ENCODE measurements at places on chromosomes 7 and 10.

DNA sequence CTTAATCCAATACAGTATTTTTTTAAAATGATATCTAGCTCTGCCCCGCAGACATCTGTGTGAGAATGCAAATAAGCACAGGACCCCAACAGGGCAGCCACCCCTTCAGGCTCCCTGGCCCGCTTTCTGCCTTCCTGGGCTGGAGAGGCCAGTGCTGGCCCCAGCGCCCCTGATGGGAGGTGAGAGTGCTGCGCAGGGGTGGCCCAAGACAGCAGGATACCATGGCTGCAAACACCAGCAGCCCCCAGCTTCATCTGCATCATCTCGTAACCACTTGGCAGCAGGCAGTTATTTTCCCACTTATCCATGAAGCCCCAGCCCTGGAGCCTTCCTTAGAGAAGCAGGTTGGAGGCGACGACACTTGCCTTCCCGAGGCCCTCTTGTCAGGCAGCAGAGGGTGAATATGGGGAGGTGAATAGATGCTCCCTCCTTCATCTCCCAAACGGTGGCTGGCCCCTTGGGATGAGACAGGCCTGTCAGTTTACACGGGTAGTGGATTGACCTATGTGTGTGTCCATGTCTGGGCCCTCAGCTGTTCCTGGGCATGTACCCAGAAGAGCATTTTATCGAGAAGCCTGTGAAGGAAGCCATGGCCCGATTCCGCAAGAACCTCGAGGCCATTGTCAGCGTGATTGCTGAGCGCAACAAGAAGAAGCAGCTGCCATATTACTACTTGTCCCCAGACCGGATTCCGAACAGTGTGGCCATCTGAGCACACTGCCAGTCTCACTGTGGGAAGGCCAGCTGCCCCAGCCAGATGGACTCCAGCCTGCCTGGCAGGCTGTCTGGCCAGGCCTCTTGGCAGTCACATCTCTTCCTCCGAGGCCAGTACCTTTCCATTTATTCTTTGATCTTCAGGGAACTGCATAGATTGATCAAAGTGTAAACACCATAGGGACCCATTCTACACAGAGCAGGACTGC is 71.2 kb downstream of the ALOX5 start:
- DNase-seq: no peak

- no peak for DNase-seq
Measured at GRCh38 chr10:71085689-71086438, 126.5 kb upstream of the UNC5B start.

GRCh38 chr10:64586934-64587503 is 1065.8 kb downstream of the REEP3 start:
- no peak for DNase-seq

- no peak for DNase-seq
Measured at GRCh38 chr7:2825559-2826227, 18.4 kb downstream of the GNA12 start.

GRCh38 chr10:36254199-36254598 is 612.1 kb upstream of the FZD8 start:
- DNase-seq: no peak

GRCh38 chr7:45888185-45888992 is at the start of gene IGFBP1:
TSS of gene IGFBP1 (plus strand) at chr7:45888488. CDS start at chr7:45888653, 165 bp downstream.
- no peak for DNase-seq

- no peak for DNase-seq
Measured at GRCh38 chr7:55411844-55412243, 46.7 kb downstream of the LANCL2 start.

DNA sequence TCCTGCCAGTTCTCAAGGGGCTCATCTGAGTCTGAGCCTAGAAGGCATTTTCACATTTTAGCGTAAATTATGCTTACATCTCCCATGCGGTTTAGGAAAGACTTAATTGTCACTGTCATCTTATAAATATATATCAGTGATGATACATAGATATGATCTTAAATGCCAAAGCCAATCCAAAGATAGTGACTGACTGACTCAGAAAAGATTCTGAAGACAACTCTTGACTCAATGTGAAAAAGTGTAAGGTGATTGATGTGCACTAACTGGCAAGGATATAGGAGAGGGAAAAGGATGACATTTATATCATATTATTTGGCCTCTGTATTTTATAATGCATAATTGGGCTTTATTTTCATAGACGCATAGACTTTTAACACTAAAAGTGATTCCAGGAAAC is 84.9 kb upstream of the LRRN3 start:
- no peak for DNase-seq

GRCh38 chr7:157442993-157443831 is 106.4 kb downstream of the DNAJB6 start:
- no peak for DNase-seq

DNA sequence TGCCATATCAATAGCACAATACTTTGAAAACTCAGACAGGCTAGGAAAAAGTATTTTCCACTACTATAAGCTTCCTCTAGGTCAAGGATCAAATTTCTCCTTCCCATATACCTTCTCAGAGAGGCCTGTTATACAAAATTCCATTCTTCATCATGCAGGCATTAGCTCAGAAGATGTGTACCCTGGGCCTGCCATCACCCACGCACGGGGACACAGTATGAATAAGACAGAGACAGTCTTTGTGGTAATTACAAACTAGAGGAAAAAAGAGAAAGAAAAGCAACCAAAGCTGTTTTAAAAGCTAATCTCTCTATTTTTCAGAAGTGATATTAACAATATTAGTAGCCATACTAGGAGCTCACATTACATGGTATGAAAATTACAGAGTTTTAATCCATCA is 236.8 kb upstream of the AOAH start:
- no peak for DNase-seq

GRCh38 chr7:40306596-40306995 is 171.8 kb downstream of the SUGCT start:
- no peak for DNase-seq

- no peak for DNase-seq
Measured at GRCh38 chr7:41287559-41288335, 415.1 kb downstream of the INHBA start.

- no peak for DNase-seq
Measured at GRCh38 chr7:110940756-110941155, 150.2 kb upstream of the LRRN3 start.

- no peak for DNase-seq
Measured at GRCh38 chr7:43592326-43592725, 9.4 kb downstream of the STK17A start.

DNA sequence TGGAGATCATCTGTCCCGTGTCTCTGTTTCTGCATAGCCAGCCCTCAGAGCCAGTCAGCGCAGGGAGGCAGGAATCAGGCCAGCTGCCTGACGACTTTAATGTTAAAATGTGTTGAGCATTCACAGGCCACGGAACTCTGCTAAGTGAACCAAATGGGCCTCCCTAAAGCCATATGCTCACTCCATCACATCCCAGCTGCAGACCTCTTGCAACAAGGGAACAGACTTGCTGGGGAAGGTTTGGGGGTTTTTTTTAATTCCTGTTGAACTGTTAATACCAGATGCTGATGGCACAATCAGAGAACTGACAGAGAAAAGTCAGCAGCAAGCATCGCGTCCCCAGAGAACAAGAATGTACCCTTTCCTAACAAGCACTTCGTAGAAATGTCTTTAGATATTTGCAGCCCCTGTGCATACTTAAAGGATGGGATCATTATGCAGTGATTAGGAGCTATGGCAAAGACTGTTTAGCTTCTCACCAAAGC is 900.4 kb upstream of the AUTS2 start:
- DNase-seq: no peak

- no peak for DNase-seq
Measured at GRCh38 chr10:130495116-130495862, 359.1 kb downstream of the GLRX3 start.

DNA sequence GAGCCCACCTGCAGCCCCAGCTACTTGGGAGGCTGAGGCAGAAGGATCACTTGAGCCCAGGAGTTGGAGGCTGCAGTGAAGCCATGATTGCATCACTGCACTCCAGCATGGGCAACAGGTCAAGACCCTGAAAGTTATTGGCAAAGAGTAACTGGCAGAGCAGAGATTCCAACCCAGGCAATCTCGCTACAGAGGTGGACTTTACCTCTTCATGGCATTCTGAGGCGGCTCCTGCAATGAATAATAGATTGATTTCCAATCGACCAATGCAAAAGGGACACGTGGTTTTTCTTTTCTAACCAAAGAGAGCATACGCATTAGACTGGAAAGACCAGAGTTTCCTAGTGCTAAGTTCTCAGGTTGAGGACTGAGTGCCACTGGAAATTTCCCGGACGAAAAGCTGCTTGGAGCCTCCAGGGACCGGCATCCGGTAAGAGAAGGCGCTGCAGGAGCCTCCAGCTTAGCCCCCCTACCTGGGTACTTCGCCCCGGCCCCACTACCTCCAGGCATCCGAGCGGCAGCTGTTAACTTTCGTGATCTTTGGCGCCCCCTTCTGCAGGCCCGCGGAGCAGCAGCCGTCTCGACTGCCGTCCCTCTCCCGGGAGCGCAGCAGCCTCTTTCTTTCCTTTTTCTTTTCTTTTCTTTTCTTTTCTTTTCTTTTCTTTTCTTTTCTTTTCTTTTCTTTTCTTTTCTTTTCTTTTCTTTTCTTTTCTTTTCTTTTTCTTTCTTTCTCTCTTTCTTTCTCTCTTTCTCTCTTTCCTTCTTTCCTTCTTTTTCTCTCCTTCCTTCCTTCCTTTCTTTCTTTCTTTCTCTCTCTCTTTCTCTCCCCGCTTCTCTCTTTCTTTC is 4.1 kb downstream of the MBLAC1 start:
- peak; percentile 62 for DNase-seq

- DNase-seq: no peak
Measured at GRCh38 chr7:33901847-33902246, 3.5 kb upstream of the BMPER start.

- no peak for DNase-seq
Measured at GRCh38 chr7:124713086-124713485, 52.5 kb downstream of the GPR37 start.

- no peak for DNase-seq
Measured at GRCh38 chr10:61175316-61175715, 231.3 kb upstream of the RHOBTB1 start.

DNA sequence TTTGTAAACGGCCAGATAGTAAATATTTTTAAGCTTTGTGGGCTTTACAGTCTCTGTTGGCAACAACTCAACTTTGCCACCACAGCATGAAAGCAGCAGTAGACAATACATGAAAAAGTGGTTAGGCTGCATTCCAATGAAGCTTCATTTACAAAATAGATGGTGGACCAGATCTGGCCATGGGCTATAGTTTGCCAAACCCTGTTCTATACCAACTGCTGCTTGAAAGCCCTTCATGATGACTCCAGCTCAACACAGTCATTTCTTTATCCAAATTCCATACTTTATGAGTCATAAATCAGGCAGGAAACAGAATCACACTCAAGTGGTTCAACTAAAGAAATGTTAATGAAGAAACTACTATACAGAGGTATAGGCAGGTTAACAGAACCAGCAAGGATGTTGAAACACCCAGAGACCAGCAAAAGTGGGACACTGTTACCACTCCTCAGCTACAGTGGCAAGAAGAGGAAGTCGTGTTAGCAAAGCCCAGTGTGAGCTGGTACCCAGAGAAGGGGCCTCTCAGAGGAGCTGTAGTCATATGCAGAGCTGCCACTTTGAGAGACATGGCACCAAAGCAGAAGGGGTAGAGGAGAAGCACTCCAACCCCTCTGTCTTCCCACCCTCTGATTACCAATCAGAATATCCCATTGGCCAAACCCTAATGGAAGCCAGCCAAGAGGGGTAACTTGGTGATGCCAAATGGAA is 72.5 kb downstream of the PRLHR start:
- DNase-seq: no peak

- DNase-seq: no peak
Measured at GRCh38 chr7:37924491-37925041, 4.1 kb downstream of the EPDR1 start.

GRCh38 chr10:60534761-60535389 is 145.2 kb upstream of the ANK3 start:
- DNase-seq: no peak

DNA sequence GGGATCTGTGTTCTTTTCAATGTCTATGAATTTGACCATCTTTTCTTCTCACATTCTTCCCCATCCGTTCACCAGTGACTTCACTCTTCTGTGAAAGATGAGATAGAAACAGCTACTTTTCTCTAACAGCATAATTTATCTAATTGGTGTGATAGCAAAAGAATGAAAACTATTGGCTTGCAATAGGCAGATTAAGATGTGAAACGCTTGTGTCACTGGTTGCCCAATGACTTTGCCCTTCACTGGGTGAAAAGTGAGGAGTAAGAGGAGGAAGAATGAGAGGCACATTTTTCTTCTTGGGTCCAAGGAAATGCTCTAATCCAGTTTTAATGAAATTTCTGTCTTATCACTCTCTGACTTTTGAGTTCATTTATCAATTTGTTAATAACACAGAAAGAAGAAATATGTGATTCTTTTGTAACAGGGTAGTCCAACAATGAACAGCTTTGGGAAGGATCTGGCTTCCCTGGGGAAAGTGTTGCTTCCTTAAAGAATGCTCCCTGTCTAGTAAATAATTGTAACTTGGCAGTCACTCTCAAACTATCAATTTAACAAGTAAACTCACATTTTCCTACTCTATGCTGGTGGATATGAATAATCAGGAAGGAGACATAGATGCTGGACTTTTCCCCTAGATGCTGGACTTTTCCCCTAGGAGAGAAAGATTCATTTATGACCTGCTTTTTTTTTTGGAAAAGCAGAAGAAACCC is 35.1 kb downstream of the BET1 start:
- no peak for DNase-seq

DNA sequence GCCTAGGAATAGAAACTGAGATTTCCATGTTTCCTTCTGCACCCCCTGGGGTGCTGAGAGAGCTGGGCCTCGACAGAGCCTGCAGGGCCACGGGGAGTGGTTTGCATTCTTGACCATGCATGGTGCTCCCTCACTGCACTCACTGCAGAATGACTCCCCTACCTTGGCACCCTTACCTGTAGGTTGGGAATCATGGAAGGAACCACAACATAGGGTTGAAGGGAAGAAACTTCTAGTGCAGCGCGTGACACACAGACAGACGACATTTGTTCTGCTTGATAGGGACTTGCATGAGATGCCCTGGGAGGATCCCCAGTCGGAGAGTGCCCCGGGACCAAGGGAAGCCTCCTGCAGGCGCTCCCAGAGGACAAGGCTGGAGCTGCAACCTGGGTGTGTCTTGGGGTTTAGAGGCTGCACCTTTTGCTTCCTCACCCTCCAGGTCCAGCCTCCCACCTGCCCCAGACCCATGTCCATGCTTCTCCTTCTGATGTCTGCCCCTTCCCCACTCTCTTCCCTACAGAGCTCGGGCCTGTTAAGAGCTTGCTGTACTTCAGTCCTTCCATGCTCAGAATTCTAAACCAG is 245.2 kb downstream of the ABCA13 start:
- no peak for DNase-seq

GRCh38 chr10:34702982-34703381 is 112.1 kb downstream of the PARD3 start:
- no peak for DNase-seq
